Psoas muscle (tissue), 8 donors: ENCODE measurements at places on chromosomes 7 and 10.

DNA sequence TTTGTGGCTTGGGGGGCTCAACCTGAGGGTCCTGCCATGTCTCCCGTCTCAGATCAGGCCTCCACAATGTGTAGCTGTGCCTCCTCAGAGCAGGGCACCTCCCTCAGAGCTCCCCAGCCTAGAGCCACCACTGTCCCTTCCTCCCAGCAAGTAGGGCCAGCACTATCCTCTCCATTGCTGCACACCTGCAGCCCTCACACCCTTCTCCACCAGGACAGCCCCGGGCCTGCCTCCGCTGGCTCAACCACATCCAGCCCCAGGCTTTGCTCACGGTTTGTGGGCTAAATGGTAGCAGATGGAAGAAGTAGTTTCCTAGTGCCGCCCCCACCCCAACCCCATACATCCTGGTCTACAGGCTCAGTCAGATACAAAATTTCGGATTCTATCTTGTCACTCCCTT, 10.1 kb downstream of the NFKB2 start:
- DNase-seq = no peak

- no peak for DNase-seq
These were observed 59.1 kb upstream of the GJD4 start for GRCh38 chr10:35545878-35546590.

GRCh38 chr7:69439636-69440325, 158.5 kb upstream of the AUTS2 start:
- no peak for DNase-seq

DNA sequence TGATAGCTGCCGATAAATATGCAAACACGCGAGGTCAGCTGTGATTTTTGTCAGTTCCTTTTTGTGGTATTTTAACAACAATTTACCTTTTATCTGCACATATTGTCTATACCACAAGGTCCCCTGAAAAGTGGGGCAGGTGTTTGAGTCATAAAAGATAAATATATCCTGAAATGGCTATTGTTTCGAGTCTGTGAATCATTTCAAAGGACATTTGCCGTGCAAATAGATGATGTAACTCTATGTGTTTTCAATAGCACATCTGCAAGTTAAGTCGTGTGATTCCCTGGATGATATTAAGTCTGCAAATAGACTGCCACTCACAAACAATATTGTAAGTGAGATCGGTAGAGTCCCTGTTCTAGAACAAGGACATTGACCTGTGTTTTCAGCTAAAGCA, 193.0 kb upstream of the PITRM1 start:
- DNase-seq = no peak

DNA sequence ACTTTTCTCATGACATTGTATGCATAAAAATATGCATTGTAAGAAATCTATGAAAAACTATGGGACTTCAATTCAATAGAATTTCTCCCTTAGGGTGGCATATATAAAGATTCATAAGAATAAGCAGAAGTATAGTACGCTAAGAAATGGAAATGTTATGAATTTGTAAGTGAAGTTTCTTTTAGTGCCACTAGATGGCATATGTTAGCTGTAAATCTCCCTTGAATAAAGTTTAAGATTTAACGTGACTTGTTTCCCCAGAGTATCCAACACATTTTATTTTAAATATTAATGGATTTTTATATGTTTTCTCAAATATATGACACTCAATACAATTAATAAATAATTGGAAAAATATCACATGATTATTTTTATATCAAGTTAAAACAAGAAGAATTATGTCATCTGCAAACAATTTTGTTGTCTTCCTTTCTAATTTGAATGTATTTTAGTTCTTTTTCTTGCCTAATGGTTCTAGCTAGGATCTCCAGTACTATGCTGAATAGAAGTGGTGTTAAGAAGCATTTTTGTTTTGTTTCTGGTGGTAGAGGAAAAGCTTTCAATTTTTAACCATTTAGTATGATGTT, 287.2 kb downstream of the HGF start:
- no peak for DNase-seq

DNA sequence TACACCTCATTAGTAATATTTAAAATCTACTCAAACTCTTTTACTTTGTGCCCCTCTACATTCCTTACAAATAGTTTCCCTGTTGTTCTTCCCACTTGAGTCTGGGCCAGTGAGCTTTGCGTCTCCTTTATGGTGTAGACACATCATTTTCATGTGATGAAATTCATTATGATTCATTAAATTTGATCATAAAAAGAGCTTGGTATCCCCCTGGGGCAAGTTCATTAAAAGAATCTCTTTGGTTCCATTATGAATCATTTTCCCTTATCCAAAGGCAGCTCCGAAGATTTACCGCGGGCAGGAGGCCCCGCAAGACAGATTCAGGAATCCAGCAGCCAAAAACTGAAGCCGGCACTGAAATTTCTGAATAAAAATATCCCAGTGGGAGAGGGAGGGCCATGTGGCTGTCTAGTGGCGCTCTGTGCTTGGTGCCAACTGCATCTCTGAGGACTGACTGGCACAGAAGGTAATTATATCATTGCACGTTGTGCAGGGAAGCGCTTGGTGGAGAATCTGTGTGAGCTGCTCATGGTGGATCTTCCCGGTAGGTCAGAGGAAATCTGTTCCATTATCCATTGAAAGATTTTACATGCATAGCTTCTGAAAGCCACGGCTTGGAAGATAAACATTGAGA, 151.4 kb upstream of the PITRM1 start:
- DNase-seq = no peak

- no peak for DNase-seq
These were observed 92.4 kb upstream of the KLF6 start for GRCh38 chr10:3877211-3878000.

DNA sequence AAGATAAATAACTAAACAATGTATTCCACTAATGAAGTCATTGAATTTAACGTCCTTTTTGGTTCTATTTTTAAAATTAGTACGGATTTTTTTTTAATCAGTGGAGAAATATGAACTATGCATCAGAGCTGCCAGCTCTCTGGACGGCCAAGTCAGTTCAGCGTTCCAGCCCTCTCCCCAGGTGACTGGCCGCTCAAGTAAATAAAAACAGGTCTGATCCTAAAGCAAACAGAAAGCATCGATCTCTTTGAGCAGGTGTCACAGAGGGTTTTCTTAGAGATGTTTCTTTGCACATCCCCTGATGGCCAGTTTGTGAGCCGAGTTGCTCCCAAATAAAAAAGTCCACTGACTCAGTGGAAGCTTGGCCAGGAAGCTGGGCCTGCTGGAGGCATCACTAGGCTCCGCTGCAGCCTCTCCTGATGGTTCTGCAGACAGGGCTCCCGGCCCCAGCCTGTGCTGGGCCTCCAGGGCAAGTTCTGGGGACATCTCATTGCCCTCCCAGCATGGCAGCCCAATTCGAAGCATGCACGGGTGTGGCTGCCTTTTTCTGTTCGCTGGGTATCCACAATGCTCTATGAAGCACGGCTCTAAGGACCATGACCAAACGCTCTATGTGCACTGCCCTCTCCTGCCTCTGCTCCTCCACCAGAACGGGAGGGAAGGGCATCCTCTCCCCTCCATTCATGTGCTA, 74.7 kb upstream of the PPP2R2D start:
- no peak for DNase-seq

- DNase-seq = peak; percentile 86
These were observed 256.6 kb upstream of the GLI3 start for GRCh38 chr7:42493436-42494198.

GRCh38 chr7:44736896-44737295, 11.8 kb upstream of the ZMIZ2 start:
- DNase-seq = no peak

- DNase-seq = peak; percentile 61
These were observed 5.0 kb upstream of the PRKAR1B start for GRCh38 chr7:732094-732541.

GRCh38 chr10:44008917-44009709, 360.4 kb upstream of the ZNF32 start:
- no peak for DNase-seq

- DNase-seq = no peak
These were observed 61.6 kb downstream of the NAMPT start for GRCh38 chr7:106223156-106223555.

DNA sequence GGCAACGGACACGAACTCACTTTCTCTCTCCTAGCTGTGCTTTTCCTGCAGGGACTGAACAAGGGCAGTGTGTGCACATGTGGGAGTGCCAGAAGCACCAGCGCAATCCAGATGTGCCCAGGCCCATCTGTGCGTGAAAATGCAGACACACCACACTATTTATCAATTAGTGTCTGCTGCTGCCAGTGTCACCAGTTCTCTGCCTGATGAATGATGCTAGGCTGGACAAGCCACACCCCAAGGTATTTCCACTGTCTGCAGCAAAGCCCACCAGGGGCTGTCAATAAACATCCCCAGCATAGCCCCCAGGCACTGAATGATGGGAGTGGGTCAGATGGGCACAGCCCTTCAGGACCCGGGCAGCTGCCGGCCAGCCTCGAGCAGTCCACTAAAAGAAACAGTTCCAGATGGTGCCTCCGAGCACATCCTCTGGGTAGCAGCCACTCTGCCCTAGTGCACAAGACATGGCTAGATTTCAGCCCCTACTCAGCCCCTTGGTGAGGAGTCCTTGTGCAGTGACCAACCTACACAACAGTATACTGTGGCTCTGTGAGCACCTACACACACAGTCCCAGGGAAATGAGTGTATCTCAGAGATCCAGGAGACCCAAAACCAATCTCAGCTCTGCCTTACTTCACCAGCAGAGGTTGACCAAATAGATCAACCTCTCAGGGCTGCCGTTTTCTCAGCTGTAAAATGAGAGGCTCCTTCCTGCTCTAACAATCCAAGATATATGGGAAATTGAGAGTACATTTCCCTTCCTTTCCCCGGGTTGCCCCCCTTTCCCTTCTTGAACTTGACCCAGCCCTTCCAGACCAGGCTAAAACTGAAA, 314.7 kb downstream of the PLXNA4 start:
- no peak for DNase-seq

- DNase-seq = no peak
These were observed 4.3 kb upstream of the YKT6 start for GRCh38 chr7:44196450-44196872.
